ENCODE measurements at places on chromosomes 13 and 19. TPM values are rescaled to one million over a fixed set of nuclear protein-coding genes. Genes with fewer than 3 reads are reported as not detected.

OR10H1 gene
- total RNA-seq: not detected

GRCh38 chr13:112330479-112331381 is 45.4 kb upstream of the SPACA7 start:
- peak; percentile 45 for DNase-seq
- H3K36me3 ChIP-seq: no peaks in the 10 kb centered on the region
- H3K4me3 ChIP-seq: peak overlapping the region; percentile 23
- H3K27ac ChIP-seq: no peak overlapping the region
- H3K27me3 ChIP-seq: peaks cover 24% of the 10 kb centered on the region

GRCh38 chr13:34816245-34816884 is 125.7 kb upstream of the NBEA start:
- H3K36me3 ChIP-seq: no peaks in the 10 kb centered on the region
- peak; percentile 59 for DNase-seq
- no peaks in the 10 kb centered on the region for H3K27me3 ChIP-seq
- peak overlapping the region; percentile 68 for H3K27ac ChIP-seq
- H3K4me1 ChIP-seq: peaks cover 24% of the 10 kb centered on the region
- H3K4me3 ChIP-seq: peak overlapping the region; percentile 0

DNA sequence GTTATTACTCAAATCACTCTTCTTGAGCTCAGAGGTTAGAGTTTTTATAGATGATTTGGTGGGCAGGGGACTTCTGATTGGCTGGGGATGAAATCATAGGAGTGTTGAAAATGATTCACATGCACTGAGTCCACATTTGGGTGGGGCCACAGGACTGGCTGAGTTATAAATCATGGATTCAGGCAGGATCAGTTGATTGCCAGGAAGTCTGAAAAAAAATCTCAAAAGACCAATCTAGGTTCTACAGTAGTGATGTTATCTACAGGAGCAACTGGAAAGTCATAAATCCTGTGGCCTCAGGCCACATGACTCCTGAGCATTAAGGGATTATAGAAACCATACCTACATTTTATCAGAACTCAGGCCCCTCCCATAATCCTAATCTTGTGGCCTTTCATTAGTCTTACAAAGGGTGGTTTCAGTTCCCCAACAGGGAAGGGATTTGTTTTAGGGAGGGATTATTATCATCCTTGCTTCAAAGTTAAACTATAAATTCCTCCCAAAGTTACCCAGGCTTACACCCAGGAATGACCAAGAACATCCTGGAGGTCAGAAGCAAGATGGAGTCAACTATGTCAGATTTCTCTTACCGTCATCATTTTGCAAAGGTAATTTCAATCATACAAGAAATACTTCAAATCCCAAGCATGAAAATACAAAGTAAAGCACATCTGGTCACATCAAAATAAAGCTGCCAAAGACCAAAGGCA is 5.6 kb upstream of the CCDC70 start:
- H3K27ac ChIP-seq: no peak overlapping the region
- no peak for DNase-seq
- H3K4me3 ChIP-seq: no peak overlapping the region
- no peaks in the 10 kb centered on the region for H3K36me3 ChIP-seq
- H3K27me3 ChIP-seq: no peaks in the 10 kb centered on the region

FFAR3 gene
- total RNA-seq: not detected
